ENCODE measurements at places on chromosomes 5 and 9. TPM values are rescaled to one million over a fixed set of nuclear protein-coding genes. Genes with fewer than 3 reads are reported as not detected.

Gene ZNF883
- 0.33 TPM for total RNA-seq

Gene BAAT
- total RNA-seq = not detected

DNA sequence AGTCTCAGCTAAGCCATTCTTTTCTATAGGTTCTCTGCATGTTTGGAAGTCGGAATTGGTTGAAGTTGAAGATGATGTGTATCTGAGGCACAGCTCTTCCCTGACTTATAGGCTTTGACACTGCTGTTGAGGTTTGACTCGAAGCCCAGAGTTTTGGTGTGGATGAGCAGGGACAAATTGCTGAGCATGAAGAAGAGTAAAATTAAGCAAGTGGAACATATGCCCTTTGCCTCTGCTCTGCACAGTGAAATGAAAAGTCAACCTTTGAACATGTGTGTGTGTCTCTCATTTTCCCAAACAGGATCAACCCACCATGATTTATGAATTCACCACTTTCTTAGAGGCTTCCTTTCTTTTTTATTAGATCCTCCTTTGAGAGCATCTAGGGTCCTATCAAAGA lies 8.5 kb downstream of the HMHB1 start:
- no peak for DNase-seq
- H3K4me1 ChIP-seq = no peaks in the 10 kb centered on the region
- no peaks in the 10 kb centered on the region for H3K36me3 ChIP-seq
- no peak overlapping the region for H3K27ac ChIP-seq

- H3K4me1 ChIP-seq = no peaks in the 10 kb centered on the region
- no peak overlapping the region for H3K4me3 ChIP-seq
- DNase-seq = no peak
- H3K27me3 ChIP-seq = no peaks in the 10 kb centered on the region
These were observed 1972.1 kb downstream of the MAT2B start for GRCh38 chr5:165477546-165477945.

- H3K36me3 ChIP-seq = no peaks in the 10 kb centered on the region
- H3K4me1 ChIP-seq = no peaks in the 10 kb centered on the region
- DNase-seq = no peak
- no peak overlapping the region for H3K27ac ChIP-seq
- no peaks in the 10 kb centered on the region for H3K27me3 ChIP-seq
These were observed 28.0 kb upstream of the DAP start for GRCh38 chr5:10789021-10789420.

DNA sequence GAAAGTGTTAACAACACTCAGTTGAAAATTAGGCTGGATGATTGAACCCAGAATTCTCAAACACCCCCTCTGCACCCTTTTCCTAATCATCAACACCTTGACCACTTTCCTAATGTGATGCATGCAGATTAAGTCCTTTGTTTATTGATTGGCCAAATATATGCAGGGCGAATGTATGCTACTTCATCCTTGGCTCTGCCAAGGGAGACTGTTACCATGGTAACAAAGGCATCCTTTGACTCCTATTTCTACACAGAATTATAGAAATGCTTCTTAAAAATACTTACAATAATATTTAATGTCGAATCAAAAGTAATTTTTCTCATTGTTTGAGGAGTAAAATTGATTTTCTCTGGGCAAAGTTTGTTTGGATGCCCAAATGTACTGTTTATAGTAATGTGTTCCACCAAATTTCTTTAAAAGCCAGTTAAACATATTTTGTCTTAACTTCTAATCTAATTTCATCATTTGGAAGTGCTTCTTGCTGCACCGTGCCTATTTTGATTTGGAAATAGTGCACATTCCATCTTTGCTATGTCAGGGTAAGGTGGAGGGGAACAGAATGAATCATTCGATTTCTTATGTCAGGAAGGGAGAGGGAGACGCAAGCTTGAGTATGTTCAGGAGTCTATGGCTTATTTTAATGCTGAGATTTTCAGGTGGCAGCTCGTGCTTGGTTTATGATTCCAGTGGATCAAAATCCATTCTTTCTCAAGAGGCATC lies 1384.3 kb upstream of the WWC1 start:
- H3K27ac ChIP-seq = no peak overlapping the region
- no peak overlapping the region for H3K4me3 ChIP-seq
- H3K27me3 ChIP-seq = no peaks in the 10 kb centered on the region
- H3K4me1 ChIP-seq = no peaks in the 10 kb centered on the region
- no peaks in the 10 kb centered on the region for H3K36me3 ChIP-seq

- no peak for DNase-seq
- H3K4me3 ChIP-seq = no peak overlapping the region
- H3K27ac ChIP-seq = no peak overlapping the region
- no peaks in the 10 kb centered on the region for H3K36me3 ChIP-seq
- H3K4me1 ChIP-seq = no peaks in the 10 kb centered on the region
- H3K27me3 ChIP-seq = no peaks in the 10 kb centered on the region
These were observed 382.9 kb downstream of the MAT2B start for GRCh38 chr5:163888366-163888765.

GRCh38 chr9:15873573-15874177 lies 320.8 kb downstream of the CCDC171 start:
- H3K27ac ChIP-seq = no peak overlapping the region
- H3K4me1 ChIP-seq = no peaks in the 10 kb centered on the region
- H3K4me3 ChIP-seq = no peak overlapping the region
- DNase-seq = no peak

GRCh38 chr5:107272954-107273353 lies 397.8 kb downstream of the EFNA5 start:
- no peak for DNase-seq
- H3K27me3 ChIP-seq = peaks cover 2% of the 10 kb centered on the region
- H3K4me3 ChIP-seq = no peak overlapping the region
- no peaks in the 10 kb centered on the region for H3K4me1 ChIP-seq
- H3K27ac ChIP-seq = no peak overlapping the region

All from activated B cell treated with CpG ODN at 0.5 μM for 24 hours (primary cell).